AG08395 (cell line): ENCODE measurements at places on chromosomes 16 and 17.

GRCh38 chr16:85798901-85799496 lies 345 bp downstream of the EMC8 start:
- DNase-seq = peak; percentile 67

GRCh38 chr17:75317671-75318070 lies 28.4 kb upstream of the SLC25A19 start:
- DNase-seq = no peak

GRCh38 chr16:1792836-1793577 lies 498 bp downstream of the IGFALS start:
- no peak for DNase-seq

GRCh38 chr17:55527540-55528118 lies 16.4 kb upstream of the SMIM36 start:
- peak; percentile 48 for DNase-seq

DNA sequence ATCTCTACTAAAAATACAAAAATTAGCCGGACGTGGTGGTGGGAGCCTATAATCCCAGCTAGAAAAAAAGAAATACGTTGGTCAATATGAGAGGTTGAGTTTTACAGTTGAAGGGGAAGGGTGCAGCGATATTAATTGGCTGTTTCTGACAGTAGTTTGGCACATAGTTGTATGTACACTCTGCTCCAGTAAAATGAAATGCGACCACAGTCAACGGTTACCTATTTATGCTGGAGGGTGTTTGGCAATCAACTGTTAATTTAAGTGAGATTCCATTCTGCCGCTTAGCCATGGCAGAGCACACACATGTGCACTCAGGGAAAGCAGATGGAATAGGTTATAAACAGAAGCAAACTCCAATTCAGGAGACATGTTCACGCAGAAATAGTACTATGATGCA lies 9.3 kb upstream of the ZNF594 start:
- DNase-seq = no peak

DNA sequence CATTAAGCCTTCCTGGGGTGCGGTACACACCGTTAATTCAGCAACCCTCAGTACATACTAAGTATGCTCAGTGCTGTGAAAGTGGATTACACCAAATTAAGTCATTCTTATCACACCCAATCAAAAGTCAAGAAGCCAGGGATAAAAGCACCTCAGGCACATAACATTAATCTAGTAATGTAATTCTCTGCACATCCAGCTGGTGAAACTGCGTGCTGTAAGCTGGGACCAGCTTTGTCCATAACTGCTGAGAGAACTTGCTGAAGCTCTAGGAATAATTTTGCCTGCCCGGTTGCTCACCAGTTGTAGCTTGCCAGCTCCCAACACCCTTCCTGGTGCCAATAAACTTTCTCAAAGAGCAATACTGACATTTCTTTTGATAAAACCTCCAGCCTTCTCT lies 44.9 kb downstream of the SLC47A1 start:
- DNase-seq = peak; percentile 16

DNA sequence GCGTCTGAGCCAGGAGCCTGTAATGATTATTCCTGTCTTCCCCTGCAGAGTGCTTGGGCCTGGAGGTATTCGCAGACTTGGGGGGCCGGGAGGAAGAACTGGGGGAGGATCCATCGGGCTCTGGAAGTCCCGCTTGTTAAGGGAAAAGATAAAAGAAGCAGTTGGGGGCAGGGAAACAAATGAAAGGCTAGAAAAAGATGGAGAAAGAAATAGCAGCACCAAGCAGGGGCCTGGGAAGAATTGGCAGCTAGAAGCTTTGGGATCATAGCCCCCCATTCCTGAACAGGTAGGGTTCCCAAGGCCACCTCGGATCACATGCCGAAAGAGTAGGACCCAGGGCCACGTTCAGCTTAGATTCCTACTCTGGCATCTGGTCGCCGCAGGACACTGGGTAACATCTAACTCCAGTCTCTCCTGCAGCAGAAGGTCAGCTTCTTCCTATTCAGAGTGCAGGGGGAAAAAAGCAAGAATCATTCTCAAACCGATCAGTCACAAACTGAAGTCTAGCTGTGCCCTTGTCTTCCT lies 23.6 kb downstream of the ADAM11 start:
- DNase-seq = no peak

DNA sequence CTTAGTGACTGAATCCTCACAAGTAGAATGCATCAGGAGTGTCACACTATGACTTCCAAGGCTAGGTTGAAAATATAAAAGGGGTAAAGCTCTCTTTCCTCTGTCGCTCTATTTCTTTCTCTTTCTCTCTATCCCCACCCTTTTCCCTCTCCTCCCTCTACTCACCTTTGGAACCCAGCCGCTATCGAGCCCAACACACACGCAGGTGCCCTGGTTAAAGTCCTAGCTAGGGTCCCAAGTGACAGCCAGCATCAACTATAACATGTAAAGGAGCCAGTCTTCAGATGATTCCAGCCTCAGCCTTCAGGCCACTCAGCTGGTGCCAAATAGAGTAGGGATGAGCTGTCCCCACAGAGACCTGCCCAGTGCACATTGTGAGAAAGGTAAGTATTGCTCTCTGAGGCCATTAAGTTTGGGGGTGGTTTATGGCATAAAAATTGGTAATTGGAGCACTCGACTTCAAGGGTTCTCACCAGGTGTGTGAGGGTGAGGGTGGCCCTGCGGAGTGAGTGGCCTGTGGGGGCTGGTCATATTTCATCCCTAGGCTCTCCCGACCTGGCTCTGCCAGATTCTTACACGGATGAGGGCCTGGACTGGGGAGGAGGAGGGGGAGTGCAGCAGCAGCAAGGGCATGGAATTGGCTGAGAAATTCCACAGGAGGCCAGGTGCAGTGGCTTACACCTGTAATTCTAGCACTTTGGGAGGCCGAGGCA lies 14.9 kb upstream of the C16orf54 start:
- no peak for DNase-seq

DNA sequence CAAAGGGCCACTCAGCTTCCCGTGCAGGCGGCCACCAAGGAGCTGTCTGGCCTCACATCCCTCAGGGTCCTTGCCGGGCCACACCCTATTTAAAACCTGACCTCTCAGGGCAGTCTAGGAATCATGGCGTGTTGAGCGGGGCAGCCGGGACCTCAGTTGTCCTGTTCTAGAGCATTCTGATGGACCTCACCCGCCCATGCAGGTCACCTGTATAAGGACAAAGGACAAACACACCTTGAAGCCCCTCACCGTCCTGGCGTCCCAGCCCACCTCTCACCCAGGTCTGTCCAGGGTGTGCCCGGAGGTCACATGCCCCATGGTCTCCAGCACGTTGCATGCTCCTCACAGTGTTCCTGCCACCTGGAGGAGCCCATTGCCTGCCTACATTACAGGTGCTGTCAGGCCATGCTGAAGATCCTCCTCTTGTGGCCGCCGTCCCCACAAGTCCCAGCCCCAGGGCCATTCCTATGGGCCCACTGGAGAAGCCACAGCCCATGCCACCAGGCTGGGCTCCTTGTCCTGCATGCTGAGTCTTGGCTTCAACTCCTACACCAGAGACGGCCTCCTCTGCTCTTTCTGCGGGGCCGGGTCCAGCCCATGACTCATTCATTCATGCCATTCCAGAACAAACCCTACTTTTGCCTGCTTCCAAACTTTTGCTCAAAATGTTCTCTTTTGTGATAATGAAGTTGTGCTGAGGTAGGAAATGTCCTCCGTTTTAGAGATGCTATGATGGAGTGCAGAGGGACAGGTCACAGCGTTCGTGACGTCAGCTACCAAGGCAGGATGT lies 46.3 kb downstream of the PEMT start:
- peak; percentile 87 for DNase-seq

- no peak for DNase-seq
Measured at GRCh38 chr16:25905810-25906209, 214.1 kb downstream of the HS3ST4 start.

DNA sequence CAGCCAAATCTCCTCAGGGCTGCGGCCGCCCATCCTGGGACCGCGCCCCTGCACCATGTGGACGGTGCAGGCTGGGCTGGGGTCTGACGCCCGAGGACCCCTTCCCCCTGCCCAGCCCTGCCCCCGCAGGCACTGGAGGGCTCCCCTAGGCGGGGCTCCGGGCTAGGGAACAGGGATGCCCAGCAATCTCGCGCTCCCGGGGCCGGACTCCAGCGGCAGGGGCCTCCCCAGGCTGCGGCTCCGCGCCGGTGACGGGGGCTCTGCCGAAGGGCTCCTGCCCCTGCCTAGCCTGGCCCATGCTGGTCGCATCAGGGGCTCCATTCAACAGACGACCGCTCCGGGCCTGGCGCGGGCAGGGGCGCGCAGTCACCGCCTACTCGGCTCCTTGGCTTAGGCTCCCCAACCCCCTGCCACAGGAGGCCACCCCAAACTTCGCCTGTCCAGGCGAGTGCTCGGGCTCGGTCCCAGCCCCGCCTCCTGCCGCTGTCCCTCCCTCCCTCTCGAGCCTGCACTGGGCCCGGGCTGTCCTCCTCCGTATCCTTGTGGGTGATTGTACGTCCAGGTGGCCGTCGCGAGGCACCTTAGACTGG lies 27.4 kb upstream of the ADORA2B start:
- no peak for DNase-seq

DNA sequence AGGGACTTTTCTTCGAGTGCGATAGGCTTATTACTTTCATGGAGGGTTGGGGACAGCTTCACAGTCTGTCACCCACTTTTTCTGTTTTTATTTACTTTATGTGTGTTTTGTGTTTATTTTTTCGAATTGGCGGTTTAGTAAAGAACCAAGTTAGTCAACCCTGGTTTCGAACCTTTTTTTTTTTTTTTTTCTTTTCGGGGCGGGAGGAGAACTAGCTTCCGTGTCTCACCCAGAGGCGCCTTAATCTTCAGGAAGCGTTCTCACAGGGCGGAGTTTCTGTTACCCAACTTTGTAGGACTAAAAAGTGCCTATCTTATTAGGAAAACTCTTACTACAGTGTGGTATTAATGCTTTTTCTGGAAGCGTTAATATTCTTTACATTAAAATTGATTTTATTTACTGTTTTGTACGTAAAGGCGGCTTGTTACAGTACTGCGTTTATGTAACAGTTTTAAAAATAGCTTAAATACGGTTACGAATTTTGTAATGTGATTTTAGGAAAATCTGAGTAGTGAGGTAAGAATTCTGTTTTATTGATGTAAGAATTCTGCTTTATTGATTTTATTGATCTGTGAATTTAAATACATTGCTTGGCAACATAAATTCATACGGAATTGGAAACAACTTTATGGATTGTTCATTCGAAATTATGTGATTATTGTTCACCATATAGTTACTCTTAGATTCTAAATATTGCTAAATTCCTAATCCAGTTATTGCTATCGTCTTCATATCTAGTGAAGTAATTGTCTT lies 885 bp downstream of the ZNF207 start:
- DNase-seq = peak; percentile 52

- peak; percentile 81 for DNase-seq
Measured at GRCh38 chr16:72848759-72849664, 198.9 kb downstream of the ZFHX3 start.

- DNase-seq = peak; percentile 15
Measured at GRCh38 chr17:30554839-30555751, 77.9 kb downstream of the GOSR1 start.

- DNase-seq = peak; percentile 62
Measured at GRCh38 chr17:68613739-68614298, 12.7 kb upstream of the FAM20A start.

DNA sequence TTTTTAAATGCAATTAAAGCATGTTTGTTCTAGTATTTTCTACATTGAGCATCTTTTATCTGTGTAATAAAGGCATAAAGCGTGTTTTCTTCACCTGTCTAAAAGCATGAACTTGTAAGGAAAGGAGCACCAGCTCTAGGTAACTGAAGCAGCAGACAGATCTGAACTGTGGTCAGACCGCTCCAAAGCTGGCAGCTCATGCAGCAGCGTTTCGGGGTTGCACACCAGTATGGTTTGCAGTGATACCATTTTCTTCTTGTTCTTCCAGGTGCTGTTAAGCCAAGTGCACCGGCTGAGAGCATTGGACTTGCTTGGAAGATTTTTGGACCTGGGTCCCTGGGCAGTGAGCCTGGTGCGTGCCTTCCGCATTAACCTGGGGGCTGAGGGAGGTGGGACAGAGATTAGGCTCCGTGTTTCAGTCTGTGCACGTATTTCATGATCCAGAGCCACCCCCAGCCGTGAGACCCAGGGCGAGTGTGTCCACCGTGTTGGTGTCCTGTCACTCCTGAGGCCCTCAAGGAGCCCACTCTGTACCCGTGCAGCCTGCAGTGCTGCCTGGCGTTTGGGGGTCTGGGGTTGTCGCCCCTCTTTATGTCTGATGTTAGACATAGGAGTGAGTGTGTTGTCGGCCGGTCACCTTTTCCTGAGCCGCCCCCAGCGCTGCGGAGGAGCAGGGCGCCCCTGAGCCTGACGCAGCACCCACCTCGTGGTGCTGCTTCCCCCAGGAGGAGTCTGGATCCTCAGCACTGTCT lies 136.3 kb upstream of the CHMP6 start:
- DNase-seq = no peak

DNA sequence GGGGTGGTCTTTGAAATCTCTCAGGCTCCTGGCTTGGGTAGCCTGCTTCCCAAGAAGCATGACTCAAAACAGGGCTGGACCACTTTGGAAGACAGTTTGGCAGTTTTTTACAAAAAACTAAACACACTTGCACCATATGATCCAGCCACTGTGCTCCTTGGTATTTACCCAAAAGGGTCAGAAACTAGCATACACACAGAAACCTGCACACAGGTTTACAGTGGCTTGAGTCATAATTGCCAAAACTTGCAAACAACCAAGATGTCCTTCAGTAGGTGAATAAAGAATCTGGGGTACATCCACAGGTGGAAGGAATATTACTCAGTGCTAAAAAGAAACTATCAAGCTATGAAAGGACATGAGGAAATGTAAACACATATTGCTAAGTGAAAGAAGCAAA lies 323.2 kb upstream of the CDH5 start:
- DNase-seq = no peak

- no peak for DNase-seq
Measured at GRCh38 chr17:21595086-21595485, 97.2 kb upstream of the KCNJ18 start.

- DNase-seq = no peak
Measured at GRCh38 chr16:20995711-20996110, 95.1 kb downstream of the LYRM1 start.

- DNase-seq = no peak
Measured at GRCh38 chr17:33712120-33712519, 419.0 kb upstream of the ASIC2 start.

DNA sequence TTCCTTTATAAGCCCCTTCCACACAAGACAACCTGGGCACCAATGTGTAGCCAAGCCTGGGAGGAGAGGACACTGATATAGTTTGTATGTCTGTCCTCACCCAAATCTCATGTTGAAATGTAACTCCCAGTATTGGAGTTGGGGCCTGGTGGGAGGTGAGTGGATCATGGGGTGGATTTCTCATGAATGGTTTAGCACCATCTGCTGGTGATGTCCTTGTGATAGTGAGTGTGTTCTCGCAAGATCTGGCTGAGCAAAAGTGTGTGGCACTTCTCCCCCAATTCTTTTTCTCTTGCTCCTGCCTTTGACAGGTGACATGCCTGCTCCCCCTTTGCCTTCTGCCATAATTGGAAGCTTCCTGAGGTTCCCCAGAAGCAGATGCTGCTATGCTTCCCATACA lies 135.8 kb downstream of the USP31 start:
- no peak for DNase-seq

GRCh38 chr17:79509490-79509889 lies 101.4 kb downstream of the RBFOX3 start:
- no peak for DNase-seq

- peak; percentile 59 for DNase-seq
Measured at GRCh38 chr16:1413684-1414531, 596 bp downstream of the UNKL start.
